Activated T-cell treated with anti-CD3 and anti-CD28 coated beads, Interleukin-2, amount 50 U/mL, for 72 hours (primary cell): ENCODE measurements at places on chromosomes 16 and 17. TPM values are rescaled to one million over a fixed set of nuclear protein-coding genes. Genes with fewer than 3 reads are reported as not detected.
A peak's percentile ranks its signal among the peaks of the same experiment; 100 is the strongest.

DNA sequence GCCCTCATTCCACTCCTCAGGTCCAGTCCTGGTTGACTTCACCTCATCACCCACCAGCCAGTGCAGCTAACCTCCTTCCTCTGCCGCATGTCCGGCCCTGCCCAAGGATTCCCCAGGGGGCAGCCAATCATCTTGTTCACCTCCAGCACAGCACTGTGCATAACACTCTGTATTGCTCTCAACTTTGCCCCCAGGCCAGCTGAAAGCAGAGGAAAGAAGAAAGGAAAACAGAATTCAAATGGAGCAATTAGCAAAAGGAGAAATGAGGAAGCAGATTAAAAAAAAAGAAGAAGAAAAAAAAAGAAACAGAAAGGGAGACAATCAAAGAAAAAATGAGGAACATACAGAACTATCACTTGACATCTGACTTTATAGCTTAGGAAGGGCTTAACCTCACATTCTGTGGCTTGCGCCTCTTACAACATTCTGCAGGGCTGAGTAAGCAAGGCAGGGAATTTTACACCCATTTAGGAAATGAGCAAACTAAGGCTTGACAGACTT, 26.1 kb downstream of the GAS7 start:
- no peak for DNase-seq

DNA sequence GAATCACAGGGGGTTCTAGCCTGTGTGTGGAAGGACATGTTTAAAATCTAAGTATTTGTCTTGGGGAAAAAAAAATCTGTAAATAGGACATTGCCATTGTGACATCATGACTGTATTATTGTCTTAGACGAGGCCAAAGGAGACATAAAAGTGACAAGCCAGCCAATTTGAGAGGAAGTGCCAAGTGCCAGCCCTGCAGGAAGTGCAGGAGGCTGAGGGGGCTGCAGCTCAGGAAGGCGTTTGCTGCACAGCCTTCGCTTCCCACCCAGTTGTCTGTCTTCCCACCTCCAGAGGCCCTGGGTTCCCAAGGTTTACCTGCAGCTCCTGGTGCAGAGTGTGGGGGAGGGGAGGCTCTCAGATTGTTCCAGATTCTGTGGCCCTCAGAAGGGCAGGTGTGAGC, 1.3 kb downstream of the ADCY7 start:
- no peak for DNase-seq

DNA sequence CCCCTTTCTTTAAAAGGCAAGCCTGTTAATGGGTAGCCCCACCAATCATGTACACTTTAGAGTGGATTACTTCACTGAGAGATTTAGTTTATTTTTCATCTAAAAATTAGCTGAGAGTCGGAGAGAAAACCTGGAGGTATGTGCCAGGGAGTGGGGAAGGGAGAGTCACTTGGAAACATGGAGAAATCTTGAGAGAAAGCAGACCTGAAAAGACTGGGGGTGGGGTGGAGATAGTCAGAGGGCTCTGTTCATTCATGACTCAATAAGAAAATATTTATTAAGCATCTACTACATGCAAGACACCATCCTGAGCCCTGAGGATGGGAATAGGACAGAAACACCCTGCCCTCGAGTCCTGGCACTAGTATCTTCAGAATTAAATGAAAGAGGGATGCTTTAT, 27.4 kb upstream of the RCVRN start:
- no peak for DNase-seq

The CRYM gene
- not detected for total RNA-seq

DNA sequence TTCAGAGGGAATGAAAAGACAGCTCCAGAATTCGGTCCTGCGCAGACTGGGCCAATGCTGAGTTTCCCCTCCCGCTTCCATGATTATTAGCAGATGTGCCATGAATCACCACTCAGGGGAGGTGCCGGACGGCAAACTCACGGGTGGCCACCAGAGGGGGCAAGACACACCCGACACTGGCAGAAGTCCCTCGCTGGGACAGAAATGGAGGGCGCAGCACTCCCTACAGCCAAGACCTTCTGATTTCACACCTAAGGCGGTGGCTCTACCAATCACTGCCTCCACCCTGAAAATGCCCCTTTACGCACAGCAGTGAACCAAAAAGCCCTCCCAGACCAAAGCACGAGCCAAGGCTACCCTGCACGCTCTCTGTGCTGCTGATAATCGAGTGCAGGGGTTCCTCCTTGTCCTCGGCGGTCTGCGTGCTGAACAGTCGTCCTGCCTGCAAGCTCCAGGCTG, 26.8 kb downstream of the TRAP1 start:
- peak; percentile 87 for DNase-seq

The SEPTIN12 gene
- total RNA-seq = not detected

DNA sequence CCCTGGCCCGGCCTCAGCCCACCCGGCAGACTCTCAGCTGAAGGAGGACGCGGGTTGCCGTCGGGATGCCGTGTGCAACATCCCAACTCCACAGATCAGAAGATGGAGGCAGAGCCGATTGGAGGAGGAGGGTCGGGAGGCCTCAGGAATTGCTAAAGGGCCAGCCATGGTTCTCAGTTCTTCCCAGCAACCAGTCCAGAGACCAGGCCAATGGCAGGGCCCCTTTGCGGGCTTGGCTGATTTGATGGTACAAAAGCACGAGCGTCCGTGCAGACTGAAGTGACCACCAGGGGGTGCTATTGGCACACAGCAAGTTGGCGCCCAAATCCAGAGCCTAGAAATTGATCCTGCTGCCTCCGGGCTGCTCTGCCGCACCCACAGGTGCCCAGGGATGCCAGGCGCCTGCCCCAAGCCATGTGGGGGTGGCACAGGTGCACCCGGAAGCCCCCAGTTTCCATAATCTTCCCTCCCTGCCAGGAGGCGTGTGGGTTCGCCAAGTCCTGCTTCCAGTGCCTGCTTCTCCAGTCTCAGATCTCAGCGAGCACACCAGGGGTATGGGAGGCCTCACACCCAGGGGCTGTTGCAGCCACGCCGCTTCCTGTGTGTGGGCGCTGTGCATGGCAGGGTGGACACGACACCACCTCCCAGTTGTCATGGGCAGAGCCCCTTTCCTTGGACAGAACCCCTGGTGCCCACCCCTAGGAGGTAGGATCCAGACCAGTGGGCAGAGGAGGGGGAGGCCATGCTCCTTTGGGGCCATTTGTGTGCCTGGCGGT, 7.1 kb upstream of the TEX19 start:
- DNase-seq = peak; percentile 81
